Kidney (tissue), 22 donors: ENCODE measurements at places on chromosomes 4 and X. TPM values are rescaled to one million over a fixed set of nuclear protein-coding genes. Genes with fewer than 3 reads are reported as not detected.

Gene SH2D1A
- total RNA-seq = 2.7 TPM

Gene GATA1
- total RNA-seq = 0.60 TPM

Gene CLDN22
- total RNA-seq = not detected

Gene MAGEA10
- not detected for total RNA-seq

Gene SULT1B1
- total RNA-seq = 4.7 TPM

Gene CNGA1
- total RNA-seq = 3.4 TPM

Gene OTC
- not detected for total RNA-seq

Gene NEXMIF
- 6.0 TPM for total RNA-seq

Gene RHOXF2B
- not detected for total RNA-seq

Gene APLN
- 0.31 TPM for total RNA-seq

Gene FAM47C
- total RNA-seq = not detected

Gene FAT4
- total RNA-seq = 11.3 TPM

Gene UGT2B7
- 161 TPM for total RNA-seq

Gene DCAF8L2
- total RNA-seq = not detected

Gene PRDM8
- total RNA-seq = 4.2 TPM
